H1 (cell line): ENCODE measurements at places on chromosomes 7 and 10. TPM values are rescaled to one million over a fixed set of nuclear protein-coding genes. Genes with fewer than 3 reads are reported as not detected.

The WNT2 gene
- not detected in 2 replicates for polyA plus RNA-seq

The HYAL4 gene
- not detected in 2 replicates for polyA plus RNA-seq

The SEMA3D gene
- 1.1 and 1.6 TPM in 2 replicates for polyA plus RNA-seq

The TMEM236 gene
- polyA plus RNA-seq = 0.02 TPM in 2 replicates

The ABCC2 gene
- polyA plus RNA-seq = 0.44 and 0.74 TPM in 2 replicates

The FFAR4 gene
- polyA plus RNA-seq = 0.05 TPM in 1 of 2 replicates, not detected in the other

The TRUB1 gene
- 4.0 and 6.3 TPM in 2 replicates for polyA plus RNA-seq

The MCMBP gene
- polyA plus RNA-seq = 40.4 and 67.3 TPM in 2 replicates

The FRG2B gene
- polyA plus RNA-seq = not detected in 2 replicates

The GCK gene
- 2.4 and 4.3 TPM in 2 replicates for polyA plus RNA-seq

The LFNG gene
- polyA plus RNA-seq = 35.6 and 53.0 TPM in 2 replicates

The FBXL13 gene
- 1.1 and 1.2 TPM in 2 replicates for polyA plus RNA-seq

The KEL gene
- polyA plus RNA-seq = 1.9 and 3.6 TPM in 2 replicates

The GPC2 gene
- polyA plus RNA-seq = 25.3 and 47.8 TPM in 2 replicates

The FAM25A gene
- not detected in 2 replicates for polyA plus RNA-seq

The SHTN1 gene
- 1.7 and 3.3 TPM in 2 replicates for polyA plus RNA-seq

The AGR3 gene
- polyA plus RNA-seq = not detected in 2 replicates

The TMEM229A gene
- 0.31 and 0.33 TPM in 2 replicates for polyA plus RNA-seq
